Chondrocyte (in vitro differentiated cells): ENCODE measurements at places on chromosomes 5 and 9. TPM values are rescaled to one million over a fixed set of nuclear protein-coding genes. Genes with fewer than 3 reads are reported as not detected.

CARD19 gene
- total RNA-seq: 28.3 to 41.7 TPM (median 40.5 TPM) in 3 replicates

MAN2A1 gene
- 75.0 to 144 TPM (median 75.7 TPM) in 3 replicates for total RNA-seq

DNA sequence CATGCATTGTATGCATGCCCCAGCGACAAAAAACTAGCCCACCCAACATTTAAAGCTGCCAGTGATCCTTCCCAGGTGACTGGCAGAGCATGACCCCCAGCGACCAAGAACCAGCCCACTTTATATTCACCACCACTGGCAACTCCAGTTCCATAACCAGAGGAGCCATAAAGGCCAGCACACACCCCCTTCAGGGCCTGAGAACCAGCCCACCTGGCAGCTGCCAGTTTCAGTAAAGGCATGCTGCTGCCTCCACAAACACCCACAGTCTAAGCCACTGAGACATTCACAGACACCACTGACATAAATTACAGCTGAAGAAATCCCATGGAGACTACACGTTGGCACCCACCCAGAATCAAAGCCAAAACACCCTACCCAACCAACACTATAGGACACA lies 46.9 kb upstream of the RGS7BP start:
- H3K27me3 ChIP-seq: peaks cover 7% of the 10 kb centered on the region
- no peaks in the 10 kb centered on the region for H3K36me3 ChIP-seq
- H3K27ac ChIP-seq: no peak overlapping the region
- H3K4me3 ChIP-seq: no peak overlapping the region
- DNase-seq: no peak

- no peaks in the 10 kb centered on the region for H3K36me3 ChIP-seq
- no peak for DNase-seq
- H3K4me1 ChIP-seq: no peaks in the 10 kb centered on the region
- H3K4me3 ChIP-seq: no peak overlapping the region
- no peaks in the 10 kb centered on the region for H3K27me3 ChIP-seq
- no peak overlapping the region for H3K27ac ChIP-seq
These were observed 137.7 kb downstream of the PRELID2 start for GRCh38 chr5:145697251-145697990.

GRCh38 chr5:110371725-110372041 lies 354.8 kb downstream of the TMEM232 start:
- H3K4me1 ChIP-seq: peaks cover 19% of the 10 kb centered on the region
- H3K27me3 ChIP-seq: no peaks in the 10 kb centered on the region
- DNase-seq: no peak
- H3K36me3 ChIP-seq: no peaks in the 10 kb centered on the region

GRCh38 chr5:36177154-36177553 lies 25.2 kb downstream of the SKP2 start:
- H3K27me3 ChIP-seq: no peaks in the 10 kb centered on the region
- DNase-seq: no peak
- H3K4me1 ChIP-seq: peaks cover 3% of the 10 kb centered on the region
- H3K36me3 ChIP-seq: peaks cover 24% of the 10 kb centered on the region
- H3K4me3 ChIP-seq: no peak overlapping the region

DNA sequence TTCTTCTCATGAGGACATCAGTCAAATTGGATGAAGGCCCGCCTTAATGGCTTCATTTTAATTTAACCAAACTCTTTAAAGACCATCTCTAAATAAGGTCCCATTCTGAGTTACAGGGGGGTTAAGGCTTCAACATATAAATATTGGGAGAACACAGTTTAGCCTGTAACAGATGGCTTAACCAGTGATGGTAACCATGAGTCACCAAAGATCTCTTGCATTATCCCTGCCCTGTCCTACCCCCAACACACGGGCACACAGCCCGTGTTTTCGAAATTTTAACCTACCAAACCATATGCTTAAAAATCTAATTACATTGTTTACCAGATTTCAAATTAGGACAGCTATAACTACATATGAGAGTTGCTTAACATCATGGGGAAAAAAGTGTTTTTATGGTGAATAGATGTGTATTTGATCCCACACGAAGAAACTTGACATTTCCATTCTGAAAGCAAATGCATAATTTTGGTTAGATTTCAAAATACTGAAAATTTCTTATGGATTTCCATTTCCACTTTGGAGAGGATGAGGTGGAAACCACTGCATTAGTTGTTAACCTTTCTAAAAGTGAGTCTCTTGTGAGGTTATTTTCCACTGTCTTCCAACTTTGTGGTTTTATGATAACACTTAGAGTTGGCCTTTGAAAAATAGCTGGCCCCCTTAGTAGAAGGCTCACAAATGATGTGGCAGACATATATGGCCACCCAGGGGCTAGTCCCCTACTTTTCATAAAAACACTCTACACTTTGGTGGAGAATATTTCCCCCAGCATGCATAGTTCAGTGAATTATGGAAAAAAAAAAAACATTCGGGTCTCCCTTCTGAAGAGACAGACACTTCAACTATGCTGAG lies 849.3 kb downstream of the TLE1 start:
- no peaks in the 10 kb centered on the region for H3K36me3 ChIP-seq
- H3K27me3 ChIP-seq: no peaks in the 10 kb centered on the region
- no peak for DNase-seq
- H3K27ac ChIP-seq: no peak overlapping the region
- H3K4me1 ChIP-seq: peaks cover 20% of the 10 kb centered on the region

DNA sequence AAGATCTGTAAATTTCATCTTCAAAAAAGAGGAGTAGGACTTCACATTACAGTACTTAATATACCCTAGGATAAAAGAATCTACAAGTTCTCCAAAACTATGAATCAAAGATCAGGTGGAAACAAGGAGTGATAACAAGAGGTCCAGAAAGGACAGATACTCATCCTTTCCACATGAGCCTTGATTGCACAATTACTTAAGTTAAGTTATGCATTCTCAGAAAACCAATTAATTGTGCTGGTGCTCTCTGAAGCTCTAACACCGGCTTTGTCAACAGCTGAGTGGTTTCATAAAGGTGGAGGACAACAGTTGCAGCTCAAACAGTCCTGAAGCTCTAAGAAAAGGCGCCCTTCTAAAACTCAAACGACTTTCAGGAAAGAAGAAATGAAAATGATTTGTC lies 251.9 kb downstream of the BNC2 start:
- peaks cover 32% of the 10 kb centered on the region for H3K4me1 ChIP-seq
- no peak for DNase-seq

- no peak for DNase-seq
- H3K27me3 ChIP-seq: no peaks in the 10 kb centered on the region
- H3K4me1 ChIP-seq: peaks cover 24% of the 10 kb centered on the region
- H3K27ac ChIP-seq: peak overlapping the region; percentile 7
These were observed 49.1 kb downstream of the NXNL2 start for GRCh38 chr9:88583901-88584596.

DNA sequence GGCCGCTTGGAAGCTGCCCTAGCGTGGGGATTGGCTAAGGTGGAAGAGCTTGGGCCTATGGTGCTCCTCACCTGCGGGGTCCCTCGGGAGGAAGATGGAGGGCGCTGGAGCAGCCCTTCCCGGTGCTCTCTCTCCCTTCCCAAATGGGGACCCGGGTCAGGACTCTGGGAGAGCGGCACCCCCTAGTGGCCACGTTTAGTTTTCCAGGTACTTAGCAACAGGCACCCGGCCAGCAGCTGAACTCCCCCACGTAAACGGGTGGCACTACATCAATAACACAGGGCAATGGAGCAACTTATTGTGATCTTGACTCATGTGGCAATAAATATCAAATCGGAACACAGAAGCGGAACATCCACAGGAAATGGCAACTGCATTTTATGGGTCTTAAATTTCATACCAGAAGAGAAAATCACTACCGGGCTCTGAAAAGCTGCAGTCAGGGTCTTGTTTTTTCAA lies 316.6 kb downstream of the AGTPBP1 start:
- no peaks in the 10 kb centered on the region for H3K36me3 ChIP-seq
- peaks cover 18% of the 10 kb centered on the region for H3K27me3 ChIP-seq
- no peak overlapping the region for H3K27ac ChIP-seq
- H3K4me3 ChIP-seq: no peak overlapping the region
- peaks cover 25% of the 10 kb centered on the region for H3K4me1 ChIP-seq

GRCh38 chr5:133846478-133847226 lies 121.8 kb downstream of the C5orf15 start:
- H3K4me3 ChIP-seq: no peak overlapping the region
- H3K27me3 ChIP-seq: peaks cover 4% of the 10 kb centered on the region
- no peak for DNase-seq
- H3K36me3 ChIP-seq: no peaks in the 10 kb centered on the region
- no peak overlapping the region for H3K27ac ChIP-seq
- peaks cover 5% of the 10 kb centered on the region for H3K4me1 ChIP-seq
